ENCODE measurements at places on chromosomes 11 and 22. TPM values are rescaled to one million over a fixed set of nuclear protein-coding genes. Genes with fewer than 3 reads are reported as not detected.

Gene LRRN4CL
- 1.0 TPM for total RNA-seq

Gene LRRC75B
- 2.2 TPM for total RNA-seq

Gene PHLDB1
- 122 TPM for total RNA-seq

Gene PRDM11
- total RNA-seq = 10.7 TPM

Gene KDM4E
- total RNA-seq = not detected

Gene NRIP3
- 1.1 TPM for total RNA-seq

Gene MRGPRF
- 0.50 TPM for total RNA-seq

Gene SMC1B
- 0.31 TPM for total RNA-seq

Gene ENTHD1
- total RNA-seq = not detected

Gene MS4A14
- not detected for total RNA-seq

Gene GLYATL2
- not detected for total RNA-seq

Gene CNTN5
- total RNA-seq = not detected

Gene NAP1L4
- total RNA-seq = 73.3 TPM

Gene TALDO1
- total RNA-seq = 434 TPM

Gene CNGA4
- total RNA-seq = not detected

Gene PLAAT5
- not detected for total RNA-seq

Gene TMEM121B
- not detected for total RNA-seq

Gene ST13
- 285 TPM for total RNA-seq

Gene SNX32
- not detected for total RNA-seq

Gene LRRC4C
- not detected for total RNA-seq

Gene PATE2
- 1.3 TPM for total RNA-seq

Gene ADAMTS8
- not detected for total RNA-seq

Gene ALDH3B2
- 4.8 TPM for total RNA-seq

Gene MMP8
- not detected for total RNA-seq

Gene CABP7
- not detected for total RNA-seq

Gene BEST1
- 1.2 TPM for total RNA-seq

Gene B3GAT1
- not detected for total RNA-seq

Gene DTX4
- 28.4 TPM for total RNA-seq

Gene OR51V1
- total RNA-seq = not detected

Gene C11orf87
- total RNA-seq = not detected

Gene ISX
- total RNA-seq = not detected

Data from PC-9 (cell line).